ENCODE measurements at places on chromosomes 6 and 20.

DNA sequence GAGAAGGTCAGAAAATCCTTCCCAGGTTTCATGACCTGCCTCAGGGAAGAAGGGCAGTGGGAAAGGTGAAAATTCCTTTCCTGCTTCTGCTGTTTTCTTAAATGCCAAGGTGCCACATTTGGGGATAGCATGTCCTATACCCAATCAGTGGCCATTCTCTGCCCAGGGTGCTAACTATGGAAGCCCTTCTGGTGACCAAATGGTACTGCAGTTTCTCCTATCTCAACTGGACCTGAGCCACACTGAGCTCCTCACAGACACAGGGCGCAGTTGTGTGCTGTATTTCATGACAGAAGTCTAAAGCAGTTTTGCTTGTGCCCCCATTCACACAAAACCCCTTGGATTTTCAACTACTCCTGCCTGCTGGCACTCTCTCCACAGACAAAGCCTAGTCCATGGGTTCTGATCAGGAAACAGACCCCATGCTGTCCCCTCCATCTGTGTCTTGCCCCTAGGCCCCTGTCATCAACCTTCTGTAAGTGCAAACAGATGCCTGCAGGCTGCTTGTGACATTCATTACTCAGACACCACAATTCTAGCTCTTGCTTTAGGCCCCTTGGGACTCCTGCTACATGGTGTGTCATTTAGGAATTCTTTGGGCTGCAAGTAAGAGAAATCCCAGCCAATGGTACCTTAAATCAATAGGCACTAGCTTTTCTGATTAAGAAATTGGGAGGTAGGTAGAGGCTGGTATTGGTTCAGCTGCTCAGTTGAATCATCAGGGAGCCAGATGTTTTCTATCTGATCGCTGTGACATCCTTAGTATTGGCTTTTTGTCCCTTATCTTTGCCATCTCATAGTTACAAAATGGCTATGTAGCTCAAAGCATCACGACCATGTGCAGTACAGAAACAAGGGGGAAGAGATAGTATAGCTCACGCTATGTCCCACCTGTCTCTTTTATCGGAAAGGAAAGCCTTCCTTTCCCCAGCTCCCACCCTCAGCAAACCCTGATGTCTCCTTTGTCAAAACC is 147.8 kb downstream of the CD83 start:
- no peak for DNase-seq

DNA sequence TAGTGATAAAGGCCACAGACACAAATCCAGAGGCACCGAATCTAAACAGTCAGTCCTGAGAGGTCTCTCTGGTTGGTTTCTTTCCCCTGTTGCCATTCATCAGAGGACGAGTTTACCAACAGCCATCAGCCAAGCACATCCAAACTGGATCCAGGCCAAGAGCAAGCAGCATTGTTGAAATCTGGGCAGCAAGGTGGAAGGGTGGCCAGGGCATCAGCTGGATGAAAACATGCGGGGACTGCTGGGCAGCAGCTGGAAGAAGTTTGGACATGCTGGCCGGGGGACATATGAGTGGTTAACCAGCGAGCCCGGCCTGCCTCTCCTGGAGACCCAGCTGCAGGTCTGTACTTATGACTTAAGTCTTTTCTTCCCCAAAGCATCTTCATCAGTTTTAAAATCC is at the start of gene SMIM28:
Gene SMIM28 (plus strand): TSS at position 62 of the 400 bp plus-strand sequence. CDS start 168 bp downstream, at position 230.
- DNase-seq, result no peak

DNA sequence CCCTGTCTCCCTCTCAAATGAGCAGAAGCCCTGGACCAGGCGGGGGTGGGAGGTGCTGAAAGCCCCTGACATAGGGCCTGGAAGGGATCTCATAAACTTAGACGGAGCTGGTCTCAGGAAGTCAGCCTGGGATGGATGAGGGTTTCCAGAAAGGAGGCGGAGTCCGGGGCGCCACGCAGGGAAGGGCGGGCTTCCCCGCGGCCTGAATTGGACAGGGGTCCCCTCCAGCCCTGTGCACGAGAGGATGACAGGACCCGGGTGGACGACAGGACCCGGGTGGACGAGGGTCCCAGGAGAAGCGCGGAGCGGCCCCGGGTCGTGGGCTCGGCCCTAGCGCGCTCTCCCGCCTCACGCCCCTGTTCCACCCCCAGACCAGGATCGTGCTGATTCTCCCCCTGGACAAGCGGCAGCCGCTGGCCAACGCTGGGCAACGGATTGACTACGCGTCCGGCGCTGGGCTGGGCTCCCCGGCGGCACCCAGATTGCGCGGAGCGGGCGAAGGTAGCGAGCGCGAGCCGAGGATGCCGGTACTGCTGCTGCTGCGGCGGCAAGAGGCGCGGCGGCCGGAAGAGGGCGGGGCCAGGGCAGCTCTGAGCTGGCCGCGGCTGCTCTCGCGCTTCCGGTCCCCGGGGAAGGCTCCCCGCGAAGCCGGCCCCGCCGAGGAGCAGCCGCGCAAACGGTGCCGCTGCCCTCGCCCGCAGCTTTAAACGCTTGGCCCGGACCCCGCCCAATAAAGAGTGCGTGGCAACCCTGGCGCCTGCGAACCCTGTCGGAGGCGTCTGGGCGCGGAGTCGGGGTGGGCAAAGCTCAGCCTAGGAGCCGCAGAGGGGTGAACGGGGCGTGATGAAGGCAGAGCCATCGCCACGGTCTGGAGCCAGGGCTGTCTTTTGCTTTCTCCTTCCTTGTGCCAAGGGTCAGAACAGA is 1.3 kb downstream of the C20orf144 start:
- peak; percentile 76 for DNase-seq

- no peak for DNase-seq
Measured at GRCh38 chr6:22025468-22026163, 271.2 kb downstream of the PRL start.

GRCh38 chr6:44194326-44194725 is 22.4 kb upstream of the MYMX start:
- no peak for DNase-seq

DNA sequence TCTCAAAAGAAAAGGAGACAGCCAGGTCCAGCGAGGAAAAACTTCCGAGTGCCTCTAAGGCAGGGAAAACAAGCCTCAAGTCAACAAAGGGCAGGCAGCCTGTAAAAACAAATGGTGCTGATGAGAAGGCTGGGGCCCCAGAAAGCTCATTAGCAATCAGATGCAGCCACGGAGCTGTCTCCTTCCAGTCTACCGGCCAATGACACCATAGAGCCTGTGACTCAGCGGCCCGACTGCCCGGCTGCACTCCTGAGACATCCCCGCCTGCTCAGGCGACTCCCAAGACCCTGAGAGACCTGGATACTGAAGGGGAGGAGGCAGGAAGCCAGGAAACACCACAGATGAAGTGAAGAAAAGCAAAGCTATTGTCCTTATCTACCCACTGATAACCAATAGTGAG is 120.1 kb upstream of the HDDC2 start:
- no peak for DNase-seq

DNA sequence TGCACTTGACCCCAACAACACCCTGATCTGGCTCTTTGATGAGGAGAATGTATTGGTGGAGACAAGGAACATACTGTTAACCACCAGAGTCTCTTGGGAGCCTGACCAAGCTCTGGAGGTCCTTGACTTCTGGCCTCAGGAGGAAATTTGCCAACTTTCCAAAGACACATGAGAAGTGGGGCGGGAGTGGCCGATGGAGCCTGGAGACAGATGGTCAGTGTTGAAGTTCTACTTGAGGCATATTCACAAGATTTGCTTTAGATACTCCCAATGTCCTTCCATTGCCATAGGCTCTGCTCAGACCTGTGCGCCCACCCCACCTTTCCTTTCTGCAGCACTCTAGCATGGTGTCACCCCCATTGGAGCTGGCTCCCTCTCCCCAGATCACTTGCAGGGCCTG is 241.0 kb downstream of the SLC24A3 start:
- no peak for DNase-seq

- DNase-seq, result no peak
Measured at GRCh38 chr6:39931607-39932006, 2.7 kb downstream of the MOCS1 start.

Measured in stimulated activated CD4-positive, alpha-beta T cell treated with anti-CD3 and anti-CD28 coated beads, Interleukin-2, amount 100 ng/mL, for 48 hours (primary cell).